SIG-M5 (cell line): ENCODE measurements at places on chromosomes 5 and 9.

GRCh38 chr5:156640691-156641241 is 209.3 kb upstream of the PPP1R2B start:
- DNase-seq, result no peak

- DNase-seq, result no peak
Measured at GRCh38 chr9:129495620-129496472, 125.1 kb downstream of the C9orf50 start.

DNA sequence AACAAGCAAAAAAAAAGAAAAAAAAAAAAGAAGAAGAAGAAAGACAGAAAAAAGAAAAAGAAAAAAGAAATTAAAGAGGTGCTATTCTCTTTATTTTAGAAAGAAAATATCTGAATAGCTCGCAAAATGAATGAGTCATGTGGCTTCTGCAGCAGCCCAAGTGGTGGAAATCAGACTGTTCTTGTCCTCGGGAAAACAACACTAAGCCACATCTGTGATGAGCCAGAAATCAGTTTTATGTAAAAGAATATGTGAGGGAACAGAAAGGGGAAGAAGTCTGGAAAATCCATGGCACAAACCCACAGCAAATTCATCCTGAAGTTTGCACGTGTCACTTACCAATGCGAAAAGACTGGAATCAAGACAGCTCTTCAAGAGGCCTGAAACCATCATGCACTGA is 118.7 kb upstream of the GAS1 start:
- DNase-seq, result no peak

- DNase-seq, result no peak
Measured at GRCh38 chr5:180516440-180516839, 22.3 kb downstream of the CNOT6 start.

DNA sequence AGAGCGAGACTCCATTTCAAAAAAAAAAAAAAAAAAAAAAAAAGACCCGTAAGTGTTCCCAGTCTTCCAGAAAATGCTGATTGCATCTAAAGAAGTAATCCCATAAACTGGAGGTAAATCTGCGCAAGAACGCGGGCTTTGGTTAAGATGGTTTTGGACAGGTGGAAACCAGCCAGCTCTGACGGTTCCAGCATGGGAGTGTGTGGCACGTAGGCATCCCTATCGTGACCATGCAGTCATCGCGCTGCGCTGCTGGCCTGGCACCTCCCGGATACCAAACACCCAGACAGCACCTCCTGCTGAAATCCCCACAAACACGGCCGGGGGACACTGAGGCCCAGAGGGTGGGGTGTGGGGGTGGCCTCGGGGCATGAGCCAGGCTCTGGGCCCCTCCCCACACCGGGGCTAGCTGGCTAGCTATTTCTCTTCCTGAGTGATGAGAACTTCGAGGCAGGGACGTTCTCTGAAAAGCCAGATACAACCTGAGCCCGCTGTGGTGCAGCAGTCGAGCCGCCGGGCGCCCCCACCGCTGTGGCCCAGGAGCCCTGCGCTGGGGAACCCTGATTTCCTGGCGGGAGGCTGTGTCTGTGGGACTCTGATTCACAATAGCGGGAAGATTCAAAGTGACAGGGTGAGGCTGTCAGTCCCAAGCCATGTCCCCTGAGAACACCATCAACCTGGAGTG is 32.2 kb upstream of the NOTCH1 start:
- no peak for DNase-seq

DNA sequence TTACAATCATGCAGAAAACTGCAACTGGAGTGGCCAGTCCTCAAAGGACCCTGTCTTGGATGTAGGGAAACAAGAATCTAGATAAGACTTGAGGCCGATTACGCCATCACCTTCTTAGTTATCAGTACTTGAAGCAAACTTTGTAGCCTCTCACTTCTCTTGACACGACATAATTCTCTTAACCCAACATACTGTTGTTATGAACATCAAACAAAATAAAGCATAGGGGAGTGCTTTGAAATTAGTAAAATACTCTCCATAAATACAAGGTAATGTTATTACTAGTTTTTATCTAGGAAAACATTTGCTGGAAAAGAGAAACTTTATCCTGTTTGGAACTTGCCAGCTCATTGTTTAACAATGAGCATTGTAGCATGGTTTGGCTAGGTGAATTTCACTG is 574.9 kb upstream of the DMAC1 start:
- DNase-seq, result no peak

- no peak for DNase-seq
Measured at GRCh38 chr9:105661011-105661410, 1.2 kb upstream of the TAL2 start.

- no peak for DNase-seq
Measured at GRCh38 chr5:34957857-34958690, 28.7 kb downstream of the DNAJC21 start.

DNA sequence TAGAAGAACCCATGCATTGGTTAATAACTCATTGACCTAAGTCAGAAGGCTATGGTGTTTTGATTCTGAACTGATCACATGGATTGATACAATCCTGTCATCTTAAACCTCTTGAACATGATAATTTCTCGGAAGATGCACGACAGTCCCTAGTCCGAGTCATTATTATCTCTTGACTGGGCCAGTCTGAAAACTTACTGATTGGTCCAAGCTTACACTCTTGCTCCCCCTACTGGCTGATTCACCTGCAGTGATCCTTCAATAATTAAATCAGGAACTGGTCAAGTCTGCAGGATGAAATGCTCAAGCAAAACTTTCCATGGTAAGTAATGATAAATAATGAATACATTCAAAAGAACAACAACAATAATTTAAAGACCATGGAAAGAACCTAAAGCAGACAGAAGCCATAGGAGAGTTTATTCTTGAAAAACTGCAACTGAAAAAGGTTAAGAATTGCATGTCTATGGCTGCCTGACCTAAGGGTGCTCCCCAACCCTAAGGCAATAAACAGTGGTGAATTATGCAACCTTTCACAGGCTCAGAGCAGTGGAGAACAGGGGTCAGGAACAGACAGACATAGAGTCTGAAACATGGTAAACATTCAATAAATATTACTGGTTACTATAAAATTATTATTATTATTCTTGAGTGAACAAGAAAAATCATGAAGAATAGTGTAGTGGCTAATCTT is 79.3 kb downstream of the BRINP1 start:
- DNase-seq, result no peak

- no peak for DNase-seq
Measured at GRCh38 chr5:132270706-132271105, 13.2 kb downstream of the PDLIM4 start.

GRCh38 chr5:54860321-54860720 is 125.1 kb downstream of the ESM1 start:
- DNase-seq, result no peak

DNA sequence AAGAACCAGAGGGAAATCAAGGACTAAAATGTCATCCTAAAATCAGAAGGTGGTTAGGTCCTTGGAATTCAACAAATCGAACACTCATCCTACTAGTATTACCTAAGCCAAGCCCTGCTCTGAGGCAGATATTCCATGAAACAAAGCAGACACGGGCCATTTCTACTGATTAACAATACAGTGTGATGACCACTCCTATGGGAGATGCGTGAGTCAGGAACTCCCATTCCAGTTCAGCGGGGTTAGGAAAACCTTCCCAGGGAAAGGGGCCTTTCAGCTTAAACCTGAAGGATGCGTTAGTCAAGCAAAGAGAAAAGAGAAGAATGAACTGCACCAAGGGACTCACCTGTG is 117.8 kb upstream of the LHFPL2 start:
- DNase-seq, result no peak

- DNase-seq, result no peak
Measured at GRCh38 chr5:68484307-68485068, 268.9 kb downstream of the PIK3R1 start.

DNA sequence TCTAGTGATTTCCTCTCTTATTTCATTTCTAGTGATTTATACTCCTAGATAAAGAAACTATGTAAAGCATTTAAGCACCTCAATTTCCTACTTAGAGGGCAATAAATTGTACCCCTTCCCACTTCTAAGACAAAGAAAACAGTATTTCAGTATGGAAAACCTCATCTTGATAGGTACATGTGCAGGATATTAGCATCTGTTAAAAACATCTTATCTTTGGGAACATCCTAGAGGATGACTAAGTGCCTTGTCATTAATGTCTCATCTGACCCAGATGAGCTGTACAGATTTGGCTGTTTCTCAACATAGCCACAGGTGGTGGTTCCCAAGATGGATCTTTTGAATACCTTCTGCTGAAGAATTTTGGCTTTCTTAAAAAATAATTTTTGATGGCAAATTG is 5.7 kb downstream of the MEGF10 start:
- no peak for DNase-seq

DNA sequence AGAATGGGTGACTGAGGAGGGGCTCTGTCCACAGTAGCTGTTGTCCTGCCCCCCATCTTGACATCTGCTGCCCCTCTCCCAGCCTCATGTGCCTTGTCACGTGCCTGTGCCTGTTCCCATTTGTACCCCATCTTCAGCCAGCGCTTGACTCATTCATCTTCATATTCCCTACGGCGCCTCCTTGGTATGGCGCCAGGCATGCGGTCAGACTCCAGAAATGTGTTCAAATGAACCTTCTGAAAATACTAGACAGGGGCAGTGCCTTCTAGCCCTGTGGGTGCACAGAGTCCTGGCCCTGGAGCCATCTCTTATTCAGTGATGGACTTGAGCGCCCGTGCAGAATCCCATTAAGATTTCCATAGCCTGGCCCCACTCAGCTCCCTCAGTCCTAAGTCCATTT is 46.2 kb downstream of the CFAP77 start:
- no peak for DNase-seq

- no peak for DNase-seq
Measured at GRCh38 chr9:117258184-117258866, 156.5 kb downstream of the ASTN2 start.

GRCh38 chr5:92519811-92520632 is 1061.0 kb downstream of the NR2F1-AS1 start:
- DNase-seq, result no peak

DNA sequence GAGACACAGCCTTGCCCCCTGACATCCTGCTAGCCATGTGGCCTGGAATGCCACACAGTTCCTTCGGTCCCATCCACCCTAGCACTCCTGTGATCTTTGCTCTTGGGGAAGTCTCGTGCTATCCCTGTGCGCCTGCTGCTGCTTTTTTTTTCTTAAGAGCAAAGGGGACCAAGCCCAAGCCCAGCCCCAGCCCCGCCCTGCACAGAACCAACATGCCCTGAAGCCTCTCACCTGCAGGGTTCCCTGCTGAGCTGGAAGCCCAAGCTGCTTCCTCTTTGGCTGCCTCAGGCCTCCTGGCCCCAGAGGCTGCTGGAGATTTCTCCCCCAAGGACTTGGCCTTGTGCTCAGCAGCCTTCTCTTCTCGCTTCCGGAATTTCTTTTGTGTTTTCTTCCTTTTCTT is 1.8 kb downstream of the SURF6 start:
- no peak for DNase-seq
